ENCODE measurements at places on chromosomes 5 and 9.

GRCh38 chr5:122584411-122585300 lies 190.2 kb upstream of the SNX2 start:
- DNase-seq: no peak

DNA sequence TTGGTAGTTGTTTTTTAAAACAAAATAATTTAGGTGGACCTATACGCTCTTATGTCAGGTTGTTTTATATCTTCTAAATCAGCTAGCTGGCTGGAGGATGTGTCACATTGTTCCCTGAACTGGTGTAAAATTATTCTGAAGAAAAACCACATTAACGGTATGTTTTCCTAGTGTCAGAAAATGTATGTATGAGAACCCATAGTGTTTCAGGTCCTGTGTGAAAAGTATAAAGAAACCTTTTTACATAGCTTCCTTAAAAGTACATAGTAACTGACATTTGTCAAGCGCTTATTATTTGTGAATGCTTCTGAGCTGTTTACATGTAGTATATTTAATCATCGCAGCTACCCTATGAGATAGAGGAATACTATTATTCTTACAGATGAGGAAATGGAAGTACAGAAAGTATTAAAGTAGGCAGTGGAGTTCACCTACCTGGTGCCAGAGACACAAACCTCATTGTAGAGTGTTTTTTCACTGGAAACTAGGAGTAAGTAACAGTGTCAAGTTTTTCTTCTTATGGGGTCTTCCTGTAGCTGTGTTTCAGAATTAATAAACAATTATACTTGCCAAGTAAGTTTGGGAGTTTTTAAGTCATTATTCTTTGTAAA lies 10.4 kb upstream of the FAM120AOS start:
- DNase-seq: no peak

DNA sequence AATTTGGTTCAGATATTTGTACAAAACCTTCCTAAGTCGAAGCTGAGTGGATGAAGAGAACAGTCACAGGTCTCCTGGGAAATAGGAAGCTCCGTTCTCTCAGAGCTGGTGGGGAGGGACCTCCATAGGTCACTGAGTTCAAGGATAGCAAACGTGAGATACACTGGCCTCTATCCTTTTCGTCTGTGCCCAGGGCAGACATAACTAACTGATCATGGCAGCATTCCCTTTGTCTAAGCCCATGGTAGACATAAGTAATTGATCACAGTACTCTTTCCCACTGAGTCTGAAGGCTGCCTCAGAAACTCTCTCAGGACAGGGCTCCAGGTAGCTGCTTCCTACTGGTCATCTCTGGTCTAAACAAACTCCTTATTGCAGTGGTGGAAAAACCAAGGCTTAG lies 12.3 kb upstream of the CORO2A start:
- no peak for DNase-seq

GRCh38 chr9:98132806-98133631 lies 14.0 kb upstream of the TRIM14 start:
- DNase-seq: no peak

DNA sequence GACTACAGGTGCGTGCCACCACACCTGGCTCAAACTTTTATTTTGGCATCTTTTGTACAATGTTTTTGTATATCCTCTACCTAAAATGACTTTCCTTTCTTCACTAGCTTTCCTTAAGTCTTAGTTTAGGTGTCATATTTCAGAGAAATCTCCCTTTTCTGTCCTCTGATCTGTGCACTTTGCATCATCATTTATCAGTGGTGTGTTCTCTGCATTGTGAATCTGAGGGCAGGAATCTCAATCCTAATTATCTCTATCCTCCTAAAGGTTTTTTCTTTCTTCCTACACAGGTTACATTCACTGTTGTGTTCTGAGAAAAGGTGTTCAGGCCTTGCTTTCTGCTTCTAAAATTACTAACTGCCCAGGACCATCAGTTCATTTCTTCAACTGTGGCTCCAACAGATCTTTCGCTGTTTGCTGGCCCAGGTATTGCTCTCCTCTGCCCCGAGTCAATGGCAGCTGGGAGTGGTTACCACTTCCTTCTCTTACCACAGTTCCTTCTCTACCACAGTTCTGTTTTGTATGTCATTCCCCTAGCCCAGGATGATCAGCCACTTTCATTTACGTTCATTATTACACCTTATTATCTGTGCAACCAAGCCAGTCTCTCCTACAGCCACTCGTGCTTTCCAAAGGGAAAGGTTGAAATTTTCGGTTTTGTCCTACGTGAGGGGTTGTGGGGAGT lies 14.0 kb downstream of the TGFBR1 start:
- DNase-seq: no peak

- DNase-seq: no peak
Measured at GRCh38 chr9:134278974-134279640, 47.1 kb upstream of the RXRA start.

GRCh38 chr9:106156465-106156864 lies 462.1 kb downstream of the TMEM38B start:
- no peak for DNase-seq

GRCh38 chr9:35935755-35936509 lies 22.0 kb downstream of the OR2S2 start:
- DNase-seq: peak; percentile 86

- DNase-seq: no peak
Measured at GRCh38 chr5:79762929-79763328, 73.3 kb downstream of the CMYA5 start.

- DNase-seq: no peak
Measured at GRCh38 chr5:117435203-117435602, 860.6 kb upstream of the SEMA6A start.

DNA sequence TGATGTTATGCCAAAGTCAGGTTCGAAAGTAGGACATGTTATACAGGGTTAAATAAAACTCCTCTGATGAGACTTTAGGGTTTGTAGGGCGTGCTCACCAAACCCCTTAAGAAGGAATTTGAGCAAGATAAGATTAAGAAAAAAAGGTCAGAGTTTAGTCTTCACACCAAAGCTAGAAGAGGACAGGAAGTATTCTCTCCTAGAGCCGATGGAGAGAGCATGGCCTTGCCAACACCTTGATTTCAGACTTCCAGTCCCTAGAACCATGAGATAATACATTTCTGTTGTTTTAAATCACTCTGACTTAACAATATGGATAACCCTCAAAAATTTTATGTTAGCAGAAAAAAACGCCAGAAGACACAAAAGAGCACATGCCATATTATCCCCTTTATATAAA lies 16.3 kb upstream of the PLCXD3 start:
- DNase-seq: no peak

- peak; percentile 50 for DNase-seq
Measured at GRCh38 chr9:94812343-94812742, 85.8 kb downstream of the AOPEP start.

DNA sequence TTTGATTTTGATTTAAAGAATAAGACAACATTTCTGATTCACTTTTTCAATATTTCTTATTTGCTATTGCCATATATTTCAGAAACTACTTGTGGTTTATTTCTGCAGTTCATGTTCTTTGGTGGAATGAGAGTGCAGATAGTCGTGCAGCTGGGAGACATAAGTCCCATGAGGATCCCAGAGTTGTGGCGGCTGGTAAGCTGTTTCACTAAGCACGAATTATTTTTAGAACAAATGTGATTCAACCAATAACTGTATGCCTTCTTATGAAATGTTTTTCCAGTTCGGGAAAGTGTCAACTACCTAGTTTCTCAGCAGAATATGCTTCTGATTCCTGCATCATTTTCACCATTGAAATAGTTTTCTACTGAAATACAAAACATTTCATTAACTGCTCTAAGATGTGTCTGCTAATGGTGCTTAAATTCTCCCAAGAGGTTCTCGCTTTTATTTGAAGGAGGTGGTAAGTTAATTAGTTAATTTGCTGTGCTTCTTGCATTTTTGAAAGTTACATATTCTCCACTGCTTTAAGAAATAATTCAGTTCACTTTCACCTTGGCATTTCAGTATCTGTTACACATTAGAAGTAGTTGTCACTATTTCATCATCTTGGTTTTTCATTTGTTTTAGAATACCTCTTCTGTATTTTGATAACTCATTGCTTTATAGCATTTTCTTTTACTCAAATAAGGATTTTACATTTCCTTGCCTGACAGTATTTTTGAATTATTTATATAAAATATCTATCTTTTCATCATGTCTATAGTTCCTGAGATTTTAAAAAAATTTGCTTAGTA lies 9.0 kb downstream of the NIPSNAP3B start:
- peak; percentile 35 for DNase-seq

DNA sequence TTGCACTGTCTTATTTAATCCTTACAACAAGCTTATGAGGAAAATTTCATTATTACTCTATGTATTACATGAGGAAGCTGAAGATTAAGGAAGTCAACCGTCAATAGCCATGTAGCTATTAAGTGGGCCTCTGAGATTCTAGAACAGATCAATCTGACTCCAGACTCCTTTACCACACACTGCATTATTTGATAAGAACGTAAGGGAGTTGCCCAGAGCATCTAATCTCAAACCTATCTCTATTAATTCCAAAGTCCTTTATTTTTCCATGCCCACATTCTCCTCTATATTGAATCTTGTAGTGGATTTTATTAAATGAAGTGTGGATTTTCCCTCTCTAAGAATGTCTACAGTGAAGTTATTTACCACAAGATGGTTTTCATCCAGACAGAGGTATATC lies 118.2 kb upstream of the MTAP start:
- DNase-seq: no peak

GRCh38 chr9:106889061-106889590 lies 26.2 kb downstream of the ZNF462 start:
- no peak for DNase-seq

DNA sequence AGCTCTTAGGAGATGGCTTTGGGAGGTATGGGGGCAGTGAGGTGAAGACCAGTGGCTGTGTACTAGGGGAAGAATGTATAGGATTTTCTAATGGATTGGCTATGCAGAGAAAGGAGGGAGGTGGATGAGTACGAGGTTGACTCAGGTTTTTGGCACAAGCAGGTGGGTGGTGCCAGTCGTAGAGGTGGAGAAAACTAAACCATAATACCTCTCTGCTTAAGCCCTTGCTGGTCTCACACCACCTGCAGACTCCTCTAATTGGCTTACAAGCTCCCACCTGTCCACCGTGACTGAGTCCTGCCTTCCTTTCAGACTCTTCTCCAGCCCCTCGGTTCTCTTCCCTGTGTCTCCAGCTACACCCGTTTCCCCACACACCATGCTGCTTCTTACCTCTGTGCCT lies 521.7 kb upstream of the CLINT1 start:
- DNase-seq: no peak

- DNase-seq: no peak
Measured at GRCh38 chr5:1409381-1410110, 35.7 kb downstream of the SLC6A3 start.

DNA sequence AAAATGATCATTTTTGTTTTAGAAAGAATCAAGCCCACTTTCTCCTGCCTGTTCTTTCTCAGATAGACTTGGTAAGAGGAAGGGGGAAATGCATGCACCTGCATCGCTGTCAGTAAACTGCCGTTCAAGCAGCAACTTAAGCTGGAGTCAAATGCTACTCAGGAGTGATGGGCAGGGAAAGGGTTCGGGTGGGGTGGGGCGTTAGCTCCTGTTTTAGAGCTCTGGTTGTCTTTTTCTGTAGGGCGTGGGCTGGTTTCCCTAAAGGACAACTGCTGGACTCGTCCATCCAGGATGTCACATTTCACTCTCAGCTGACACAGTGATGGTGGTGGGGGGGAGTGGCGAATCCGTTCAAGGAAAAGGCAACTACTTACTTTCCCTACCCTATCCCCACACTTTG lies 75.0 kb downstream of the NDFIP1 start:
- no peak for DNase-seq

- DNase-seq: no peak
Measured at GRCh38 chr5:132220491-132220890, 7.2 kb downstream of the P4HA2 start.

DNA sequence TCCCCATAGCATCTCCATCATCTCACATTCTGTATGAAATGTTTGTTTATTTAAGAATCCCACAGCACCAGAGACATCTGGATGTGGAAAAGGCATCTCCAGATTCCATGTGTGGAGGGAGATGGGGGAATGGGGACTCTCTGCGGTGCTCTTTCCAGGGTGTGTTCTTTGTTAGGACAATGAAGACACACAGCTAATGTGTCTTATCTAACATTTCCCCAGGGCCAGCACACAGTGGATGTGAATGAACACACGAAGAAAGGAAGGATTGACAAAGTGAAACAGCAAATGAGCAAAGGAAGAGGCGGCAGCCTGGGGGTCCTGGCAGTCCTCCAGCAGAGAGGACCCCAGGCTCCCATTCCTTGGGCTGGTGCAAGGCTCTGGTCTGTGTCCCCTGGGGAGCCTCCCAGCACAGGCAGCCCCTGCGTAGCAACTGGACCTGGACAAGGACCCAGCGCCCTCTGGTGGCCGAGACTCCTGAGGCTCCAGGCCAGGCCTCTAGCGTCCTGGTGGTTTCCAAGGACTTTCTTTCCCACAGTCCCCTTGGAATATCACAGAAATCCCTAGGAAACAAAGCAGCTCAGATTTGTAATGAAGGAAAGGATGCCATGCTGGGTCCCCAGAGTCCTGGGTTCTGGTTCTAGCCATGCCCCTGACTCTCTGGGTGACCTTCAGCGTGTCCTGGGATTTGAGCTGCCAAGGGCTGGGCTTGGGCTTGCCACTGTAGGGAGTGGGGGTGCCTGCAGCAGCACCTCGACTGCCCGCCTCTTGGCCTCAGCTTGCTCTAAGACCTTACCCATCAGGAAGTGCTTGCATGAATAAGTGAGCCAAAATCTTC lies 3.5 kb upstream of the PDLIM7 start:
- DNase-seq: peak; percentile 74

DNA sequence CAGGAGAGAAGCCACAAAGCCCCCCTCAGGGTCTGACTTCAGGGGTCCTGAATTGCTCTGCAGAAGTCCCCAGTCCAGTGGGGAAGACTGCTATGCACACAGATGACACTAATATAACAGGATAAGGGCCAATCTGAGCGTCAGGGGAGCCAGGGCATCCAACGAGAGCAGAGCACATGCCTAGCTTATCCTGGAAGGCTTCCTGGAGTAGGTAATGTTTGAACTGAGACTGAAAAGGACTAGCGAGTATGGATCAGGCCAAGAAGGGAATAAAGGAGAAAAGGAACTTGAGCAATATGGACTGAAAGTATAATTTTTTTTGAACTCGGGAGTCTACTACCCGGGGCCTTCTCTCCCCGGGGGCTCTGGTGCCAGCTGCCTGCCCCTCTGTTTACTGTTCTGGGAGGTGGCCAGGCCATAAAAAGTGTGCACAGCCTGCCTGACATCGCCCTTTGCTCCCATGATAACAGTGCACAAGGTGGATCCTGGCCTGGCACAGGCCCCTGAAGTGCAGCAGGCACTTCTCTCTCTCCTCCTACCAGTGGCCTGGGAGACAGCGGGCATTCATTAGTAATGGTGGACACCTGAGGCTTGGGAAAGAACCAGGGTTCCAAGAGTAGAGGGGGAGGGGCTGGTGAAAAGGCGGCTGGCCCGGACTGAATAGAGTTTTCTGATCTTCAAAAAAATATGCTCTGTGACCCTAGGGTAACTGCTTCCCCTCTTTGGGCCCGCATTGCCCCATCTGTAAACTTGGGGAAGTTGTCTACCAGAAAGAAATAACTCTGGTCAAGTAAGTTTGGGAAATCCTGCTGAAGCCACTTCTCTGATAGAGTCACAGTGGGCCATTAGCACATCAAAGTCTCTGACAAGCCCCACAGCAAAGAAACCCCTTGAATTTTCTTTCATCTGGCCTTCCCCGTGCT lies 4.6 kb upstream of the SLC6A7 start:
- no peak for DNase-seq

GRCh38 chr5:176379881-176380280 lies 8.5 kb downstream of the NOP16 start:
- no peak for DNase-seq

Data from fibroblast of gingiva (primary cell).